MV-4-11 (cell line): ENCODE measurements at places on chromosomes 11 and 22.
A peak's percentile ranks its signal among the peaks of the same experiment; 100 is the strongest.

DNA sequence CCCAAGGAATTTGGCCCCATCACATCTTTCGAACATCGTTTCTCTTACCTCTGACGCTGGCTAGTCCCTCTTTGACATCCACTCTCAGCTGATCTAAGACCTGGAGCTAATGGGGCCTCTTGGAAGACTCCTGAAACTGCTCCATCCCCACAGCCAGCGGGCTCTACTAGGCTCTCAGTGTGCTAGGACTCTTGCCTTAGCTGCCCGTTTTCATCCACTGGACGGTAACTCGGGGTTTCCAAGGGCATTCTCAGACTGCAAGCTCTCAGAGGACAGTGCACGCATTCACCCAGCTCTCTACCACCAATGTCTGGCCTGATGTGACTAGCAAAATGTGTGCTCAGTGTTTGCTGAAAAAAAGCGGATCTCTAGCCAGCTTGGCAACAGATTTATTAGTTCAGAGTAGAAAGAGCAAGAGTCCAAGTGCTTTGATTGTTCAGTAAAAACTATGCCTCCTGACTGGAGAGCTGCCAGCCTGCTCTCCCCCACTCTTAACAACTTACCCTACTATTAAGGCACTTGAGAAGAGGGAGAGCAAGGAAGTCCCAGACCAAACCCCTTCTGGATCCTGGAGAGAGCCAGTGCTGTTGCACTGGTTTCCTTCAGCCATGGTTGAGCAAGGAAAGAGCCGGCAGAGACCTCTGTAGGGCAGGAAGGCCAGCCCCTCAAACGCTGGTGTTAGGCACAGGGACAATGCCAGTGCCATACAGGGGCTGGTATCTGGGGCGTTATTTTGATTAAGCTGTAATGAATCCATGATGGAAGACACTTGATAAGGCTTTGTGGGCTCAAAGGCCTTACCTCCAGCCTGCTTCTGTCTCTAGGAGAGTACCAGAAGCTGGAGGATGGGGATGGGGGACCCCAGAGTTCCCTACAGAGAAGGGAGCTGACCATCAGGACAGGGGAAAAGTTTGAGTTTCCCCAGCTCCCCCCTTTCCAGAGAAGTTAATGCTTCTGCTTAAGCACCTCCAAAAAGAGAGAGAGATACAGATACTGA, 9.2 kb downstream of the RELA start:
- DNase-seq: no peak

- no peak for DNase-seq
Observed at GRCh38 chr11:17206463-17206862, 1.3 kb downstream of the PIK3C2A start.

DNA sequence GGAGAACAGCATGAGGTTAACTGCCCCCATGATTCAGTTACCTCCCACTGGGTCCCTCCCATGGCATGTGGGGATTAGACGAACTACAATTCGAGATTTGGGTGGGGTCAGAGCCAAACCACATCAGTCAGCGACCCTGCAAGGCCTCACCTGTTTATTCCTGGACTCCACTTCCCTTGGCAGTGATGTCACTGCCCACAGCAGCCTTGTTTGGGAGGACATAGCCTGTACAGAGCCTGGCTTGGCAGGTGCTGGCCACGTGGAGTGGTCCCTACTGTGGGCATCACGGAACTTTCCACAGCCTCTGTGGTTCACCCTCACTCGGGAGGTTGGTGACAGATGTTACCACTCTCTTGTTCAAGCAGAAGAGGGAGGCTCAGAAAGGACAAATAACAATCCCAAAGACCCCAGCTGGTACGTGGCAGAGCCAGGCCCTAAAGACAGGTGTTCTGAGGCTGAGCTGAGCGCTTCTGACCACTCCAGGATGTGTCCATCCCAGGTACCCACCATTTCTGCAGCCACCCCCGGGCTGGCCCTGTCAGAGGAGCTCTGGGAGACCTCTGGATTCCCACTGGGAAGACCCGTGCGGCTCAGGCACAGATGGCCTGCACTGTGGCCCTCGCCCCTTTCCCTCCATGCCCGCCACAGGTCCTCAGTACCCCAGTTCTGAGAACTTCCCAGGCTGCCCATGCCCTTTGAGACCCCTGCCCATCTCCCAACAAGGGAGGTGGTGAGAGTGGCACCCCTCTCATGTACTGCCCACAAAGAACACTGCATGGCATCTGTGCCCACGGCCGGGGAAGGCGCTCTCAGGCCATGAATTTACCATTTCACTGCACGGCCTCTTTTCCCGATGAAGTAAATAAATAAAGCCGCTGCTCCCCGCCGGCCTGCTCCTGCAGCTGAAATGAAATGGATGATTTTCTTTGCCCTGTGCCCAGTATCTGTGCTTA, 605.8 kb downstream of the TBC1D22A start:
- no peak for DNase-seq

GRCh38 chr22:25650833-25651232, 86.4 kb downstream of the GRK3 start:
- peak; percentile 71 for DNase-seq

GRCh38 chr22:50440544-50441249, 34.1 kb downstream of the SBF1 start:
- DNase-seq: no peak

GRCh38 chr11:121426476-121427399, 25.4 kb upstream of the SORL1 start:
- DNase-seq: no peak

DNA sequence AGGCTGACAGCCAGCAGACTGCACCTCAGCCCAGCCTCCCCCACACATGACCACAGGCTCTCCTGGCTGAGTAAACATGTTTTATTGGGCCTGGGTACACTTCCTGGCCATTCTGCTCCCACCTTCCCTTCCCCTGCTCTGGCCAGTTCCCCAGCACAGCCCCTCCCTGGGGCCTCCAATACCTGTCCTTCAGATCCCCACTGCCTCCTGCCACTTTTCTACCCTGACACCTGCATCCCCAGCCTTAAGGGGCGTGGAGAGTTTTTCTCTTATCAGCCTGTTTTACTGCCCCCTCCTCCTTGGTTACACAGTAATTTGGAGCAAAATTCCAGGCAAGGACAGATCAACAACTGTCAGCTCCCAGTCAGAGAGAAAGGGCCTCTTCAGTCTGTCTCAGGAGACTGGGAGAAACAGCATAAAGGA, at the start of gene ISX:
ISX (plus strand) TSS at position 363 of the 423 bp plus-strand sequence. CDS start 930 bp downstream, outside the sequence.
- no peak for DNase-seq

- no peak for DNase-seq
Observed at GRCh38 chr11:64157631-64158394, 8.1 kb downstream of the MACROD1 start.

GRCh38 chr11:75199412-75199955, 41.1 kb upstream of the TPBGL start:
- no peak for DNase-seq

DNA sequence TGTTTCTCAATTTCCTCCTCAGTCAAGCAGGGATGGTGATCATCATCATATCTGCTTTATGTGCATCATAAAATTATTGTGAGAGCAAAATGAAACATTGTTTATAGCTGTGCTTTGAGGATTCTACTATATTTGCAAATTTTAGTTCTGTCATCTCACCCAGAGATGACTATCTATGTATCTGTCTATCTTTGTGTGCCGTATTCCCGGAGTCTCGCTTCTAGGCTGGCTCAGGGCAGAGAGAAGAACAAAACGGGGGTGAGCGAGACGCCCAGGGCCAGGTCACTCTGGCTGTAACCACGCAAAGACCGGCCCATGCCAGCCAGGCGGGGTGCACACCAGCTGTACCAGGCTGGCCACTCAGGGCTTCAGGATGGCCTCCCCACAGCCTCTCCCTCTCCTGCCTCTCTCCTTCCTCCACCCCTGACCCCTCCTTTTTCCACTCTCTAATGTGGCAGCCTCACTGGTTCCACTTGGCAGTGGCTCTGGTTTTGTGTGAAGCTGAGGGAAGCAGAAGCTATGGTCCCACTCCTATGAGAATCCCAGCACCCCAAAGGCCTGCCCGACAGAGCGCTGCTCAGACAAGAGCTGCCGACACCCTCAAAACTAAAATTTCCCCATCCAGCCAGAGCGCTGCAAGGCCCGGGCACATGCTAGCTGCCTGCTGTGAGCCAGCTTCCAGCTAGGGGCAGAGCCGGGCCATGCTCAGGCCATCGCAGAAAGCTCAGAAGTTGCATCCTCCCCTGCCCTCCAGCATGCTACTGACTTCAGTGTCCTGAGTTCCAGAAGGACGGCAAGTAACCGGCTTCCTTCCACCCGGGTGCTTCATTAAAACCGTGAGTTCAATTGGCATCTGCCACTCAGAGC, 139.5 kb upstream of the TBCEL start:
- no peak for DNase-seq

GRCh38 chr11:19474954-19475721, 234.4 kb upstream of the E2F8 start:
- no peak for DNase-seq

DNA sequence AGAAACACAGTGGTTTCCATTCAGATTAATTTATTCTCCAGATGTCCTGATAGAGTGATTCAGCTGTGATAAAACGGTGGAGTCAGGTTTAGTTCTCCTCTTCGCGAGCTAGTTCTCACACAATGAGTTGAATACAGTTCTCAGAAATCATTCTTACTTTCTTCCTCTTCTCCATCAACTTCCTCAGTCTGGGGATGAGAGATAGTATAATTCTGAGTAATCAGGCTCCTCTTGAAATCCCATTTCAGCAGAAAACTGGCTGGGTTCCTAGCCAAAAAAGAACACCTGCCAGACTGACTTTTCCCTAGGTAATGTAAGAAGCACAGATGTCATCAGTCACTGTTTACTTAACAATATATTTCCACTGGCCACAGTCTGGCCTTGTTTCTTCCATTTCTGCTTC, 76.7 kb downstream of the SVIP start:
- DNase-seq: no peak

- DNase-seq: no peak
Observed at GRCh38 chr11:63144121-63144520, at the start of gene SLC22A24. TSS of gene SLC22A24 (minus strand) at chr11:63144221. CDS start at chr11:63143779, 442 bp downstream.

GRCh38 chr22:40314041-40314440, 32.3 kb upstream of the ADSL start:
- DNase-seq: peak; percentile 42

DNA sequence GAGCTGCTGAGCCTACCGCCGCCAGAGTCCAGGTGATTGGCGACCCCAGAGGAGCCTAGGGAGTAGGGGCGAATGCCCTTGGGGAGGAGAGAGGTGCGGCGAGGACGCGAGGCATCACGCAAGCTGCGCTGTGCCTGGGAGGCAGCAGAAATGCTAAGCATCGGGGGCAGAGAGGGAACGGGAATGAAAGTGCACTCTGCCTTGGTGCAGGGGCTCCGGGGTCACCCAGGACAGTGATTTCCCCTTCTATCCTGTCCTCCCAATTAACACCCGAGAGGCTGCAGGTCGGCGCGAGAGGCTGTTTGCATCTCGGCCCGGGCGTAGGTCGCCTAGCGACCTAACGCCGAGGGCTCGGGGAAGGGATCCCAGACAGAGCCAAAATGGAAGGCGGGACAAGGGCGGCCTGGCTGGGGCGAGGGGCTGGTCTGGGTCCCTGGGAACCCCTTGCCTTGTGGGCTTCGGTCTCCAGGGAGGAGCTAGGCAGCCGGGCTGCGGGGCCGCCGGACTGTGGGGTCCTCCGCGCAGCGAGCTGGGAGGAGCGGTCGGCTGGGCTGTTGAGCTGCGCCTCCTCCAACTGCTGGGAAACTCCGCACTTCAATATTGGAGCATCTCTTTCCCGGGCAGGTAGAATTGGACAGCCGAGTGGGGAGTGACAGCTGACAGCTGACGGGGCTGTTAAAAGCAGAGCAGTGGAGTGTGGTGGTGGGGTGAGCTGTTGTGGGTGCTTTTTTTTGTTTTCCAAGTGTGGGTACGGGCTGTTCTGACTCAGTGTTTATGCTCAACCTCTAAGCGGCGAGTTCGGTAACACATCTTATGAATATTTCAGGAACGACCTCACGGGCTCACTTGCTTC, 657 bp downstream of the ELMOD1 start:
- DNase-seq: no peak

DNA sequence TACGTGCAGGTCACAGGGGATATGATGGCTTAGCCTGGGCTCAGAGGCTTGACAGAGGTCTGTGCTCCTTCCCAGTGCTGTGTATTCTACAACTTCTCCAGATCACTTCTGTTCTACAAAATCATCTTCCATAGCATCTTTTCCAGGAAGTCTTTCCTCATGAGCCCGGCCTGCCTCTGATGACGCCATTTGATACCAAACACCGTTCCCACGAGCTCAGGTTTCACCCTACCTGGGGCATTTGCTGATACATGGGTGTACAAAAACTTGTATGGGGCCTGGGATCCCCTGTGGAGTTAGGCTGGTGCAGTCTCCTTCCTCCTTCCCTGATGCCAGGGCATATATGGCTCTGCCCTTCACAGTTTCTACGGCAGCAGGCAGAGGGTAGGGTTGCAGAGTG, 78.7 kb downstream of the NECTIN1 start:
- no peak for DNase-seq

DNA sequence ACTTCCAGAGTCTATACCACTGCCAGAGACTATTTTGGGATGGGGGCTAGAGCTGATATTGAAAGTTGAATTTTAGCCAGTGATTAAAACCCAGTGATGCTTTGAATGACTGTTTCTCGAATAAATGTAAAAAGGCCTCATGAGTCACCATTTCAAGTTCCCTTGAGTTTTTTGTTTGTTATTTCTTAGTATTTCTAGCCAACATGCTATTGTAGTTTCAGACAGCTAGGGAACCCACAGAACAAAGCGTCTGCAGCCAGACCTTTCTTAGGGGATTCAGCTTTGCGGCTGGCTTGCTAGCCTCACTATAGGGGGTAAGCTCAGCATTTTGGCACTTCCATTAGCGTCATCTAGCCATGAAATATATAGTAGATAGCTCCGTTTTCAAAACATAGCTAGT, 66.5 kb downstream of the DBX1 start:
- no peak for DNase-seq

- no peak for DNase-seq
Observed at GRCh38 chr11:40010011-40010410, 1449.4 kb downstream of the LRRC4C start.

DNA sequence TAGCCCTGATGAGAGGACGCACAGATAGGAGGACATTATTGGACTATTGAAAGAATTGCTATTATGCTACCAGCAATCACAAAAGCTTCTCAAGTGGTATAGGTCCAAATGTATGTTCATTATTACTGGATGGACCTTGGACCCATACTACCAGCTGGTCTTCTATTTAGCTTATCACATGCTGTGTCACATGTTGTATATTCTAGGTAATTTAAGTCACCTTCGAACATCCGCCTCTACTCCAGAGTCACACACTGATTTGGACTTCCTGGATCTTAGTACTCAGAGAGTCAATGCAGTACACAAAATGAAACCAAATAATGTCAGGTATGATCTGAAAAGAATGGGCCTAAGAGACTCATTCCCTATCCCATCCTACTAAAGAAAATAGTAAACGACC, 534.0 kb upstream of the API5 start:
- DNase-seq: no peak

GRCh38 chr22:49670456-49671330, 157.0 kb downstream of the BRD1 start:
- DNase-seq: no peak
